ENCODE measurements at places on chromosomes 1 and 21. TPM values are rescaled to one million over a fixed set of nuclear protein-coding genes. Genes with fewer than 3 reads are reported as not detected.

DNA sequence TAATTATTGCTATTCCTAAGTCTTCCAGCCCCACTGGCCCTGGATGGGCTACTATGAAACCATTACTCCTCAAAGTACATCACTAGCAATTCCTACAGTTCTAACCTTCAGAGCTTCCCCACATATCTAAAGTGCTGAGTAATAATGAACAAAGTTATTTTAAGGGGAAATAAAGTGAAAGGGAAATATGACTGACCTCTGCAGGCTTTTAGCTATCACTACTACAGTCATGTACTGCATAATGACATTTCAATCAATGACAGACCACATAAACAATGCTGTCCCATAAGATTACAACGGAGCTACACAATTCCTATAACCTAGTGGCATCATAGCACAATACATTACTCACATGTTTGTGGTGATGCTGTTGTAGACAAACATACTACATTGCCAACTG lies 32.5 kb upstream of the ASPM start:
- no peak for DNase-seq

Gene EMC1
- 36.3 TPM for total RNA-seq

- DNase-seq = no peak
Measured at GRCh38 chr1:233289676-233290075, 5.8 kb downstream of the PCNX2 start.

GRCh38 chr1:9009438-9010370 lies 16.5 kb downstream of the SLC2A7 start:
- DNase-seq = peak; percentile 85

DNA sequence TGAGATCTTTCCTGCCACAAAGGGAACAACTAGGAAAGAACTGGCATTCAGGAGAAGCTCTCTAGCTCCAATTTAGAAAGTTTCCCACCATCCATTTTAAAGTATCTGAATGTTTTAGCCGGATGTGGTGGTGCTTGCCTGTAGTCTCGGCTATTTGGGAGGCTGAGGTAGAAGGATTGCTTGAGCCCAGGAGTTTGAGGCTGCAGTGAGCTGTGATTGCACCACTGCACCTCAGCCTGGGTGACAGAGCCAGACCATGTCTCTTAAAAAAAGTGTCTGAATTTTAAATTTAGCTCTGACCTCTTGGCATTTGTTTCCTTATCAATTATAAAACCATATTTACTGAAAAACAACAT lies 67.2 kb downstream of the RPAP2 start:
- DNase-seq = no peak

- peak; percentile 15 for DNase-seq
Measured at GRCh38 chr1:228500143-228500734, 13.1 kb downstream of the RNF187 start.

DNA sequence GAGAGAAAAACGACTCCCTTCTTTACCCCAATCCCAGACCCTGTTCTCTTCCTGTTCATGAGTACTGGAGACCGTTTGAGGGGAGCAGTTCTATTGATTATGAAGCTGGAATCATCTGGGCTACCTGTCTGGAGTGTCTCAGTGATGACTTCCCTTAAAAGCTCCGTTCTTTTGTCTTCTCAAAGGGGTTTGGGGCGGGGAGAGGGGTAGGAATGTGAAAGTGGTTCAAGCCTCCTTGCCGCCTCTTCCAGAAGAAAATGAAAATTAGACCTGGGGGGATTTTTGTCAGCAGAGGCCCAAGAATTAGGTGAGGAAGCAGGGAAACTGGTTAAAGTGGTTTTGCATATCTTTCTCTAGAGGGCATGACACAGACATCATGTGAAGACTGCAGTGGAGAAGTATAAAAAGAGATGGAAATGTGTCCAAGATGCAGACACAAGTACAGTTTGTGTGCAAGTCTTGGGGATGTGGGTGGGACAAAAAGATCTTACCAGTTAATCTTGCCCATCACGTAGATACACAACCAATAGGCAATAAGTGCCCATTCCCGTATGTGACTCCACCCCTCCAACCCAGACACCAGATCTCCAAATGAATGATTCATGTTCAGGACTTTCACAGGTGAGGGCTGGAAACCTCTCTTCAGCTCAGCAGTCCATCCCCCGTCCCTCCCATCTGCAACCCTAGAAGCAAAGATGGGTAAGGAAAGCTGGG lies 470 bp upstream of the MTMR11 start:
- no peak for DNase-seq

Gene THEMIS2
- total RNA-seq = 433 TPM

Gene TRIM45
- total RNA-seq = 1.8 TPM

DNA sequence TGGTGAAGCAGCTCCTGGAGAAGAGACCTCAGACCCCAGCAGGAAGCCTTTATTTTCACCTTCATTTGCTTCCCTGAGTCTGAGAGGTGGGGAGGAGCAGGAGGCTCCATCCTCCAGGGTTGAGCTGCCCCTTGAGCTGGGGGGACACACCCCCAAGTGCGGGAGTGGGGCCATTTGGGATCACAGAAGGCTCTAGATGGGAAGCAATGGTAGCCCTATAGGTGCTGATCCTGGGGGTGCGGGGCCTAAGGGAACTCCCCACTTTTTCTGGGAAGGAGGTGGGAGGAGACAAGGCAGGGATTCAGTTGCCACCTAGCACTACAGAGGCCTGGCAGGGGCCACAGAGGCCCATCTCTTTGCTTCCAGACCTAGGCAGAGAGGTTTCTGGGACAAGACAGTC lies 247.9 kb upstream of the CSF3R start:
- no peak for DNase-seq

- no peak for DNase-seq
Measured at GRCh38 chr1:199815947-199816346, 211.6 kb upstream of the NR5A2 start.

- no peak for DNase-seq
Measured at GRCh38 chr1:94909486-94909885, 17.4 kb downstream of the CNN3 start.

Gene BTG2
- total RNA-seq = 153 TPM

GRCh38 chr1:160209321-160210046 lies 4.3 kb downstream of the PEA15 start:
- no peak for DNase-seq

- DNase-seq = no peak
Measured at GRCh38 chr1:47257224-47257623, 25.2 kb upstream of the TAL1 start.

DNA sequence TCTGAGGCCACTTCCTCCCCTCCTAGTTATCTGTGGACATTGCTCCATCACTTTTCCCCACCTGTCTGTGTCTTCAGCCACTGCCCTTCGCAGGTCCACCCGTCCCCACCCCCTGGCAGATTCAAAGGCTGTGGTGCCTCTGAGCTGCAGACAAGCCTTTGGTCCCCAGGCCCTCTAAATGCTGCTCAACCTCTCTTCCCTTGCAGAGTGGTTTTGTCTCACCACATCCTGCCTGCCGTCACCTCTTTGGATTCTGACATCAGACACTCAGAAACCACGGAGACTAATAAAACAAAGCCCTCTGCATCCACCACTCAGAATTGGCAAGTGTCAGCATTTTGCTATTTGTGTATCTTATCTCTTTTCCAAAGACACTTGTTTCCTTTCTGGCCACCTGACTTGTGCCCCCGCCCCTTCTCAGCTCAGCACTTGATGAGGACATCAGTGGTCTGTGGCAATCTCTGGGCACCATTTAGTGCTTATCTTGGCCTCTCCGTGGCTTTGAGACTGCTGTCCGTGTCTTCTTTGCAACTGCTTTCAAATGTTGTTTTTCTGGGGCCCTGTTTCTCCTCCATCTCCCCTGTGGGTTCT lies 7.7 kb downstream of the CNIH3 start:
- no peak for DNase-seq

- no peak for DNase-seq
Measured at GRCh38 chr21:33063907-33064622, 5.9 kb upstream of the OLIG1 start.

DNA sequence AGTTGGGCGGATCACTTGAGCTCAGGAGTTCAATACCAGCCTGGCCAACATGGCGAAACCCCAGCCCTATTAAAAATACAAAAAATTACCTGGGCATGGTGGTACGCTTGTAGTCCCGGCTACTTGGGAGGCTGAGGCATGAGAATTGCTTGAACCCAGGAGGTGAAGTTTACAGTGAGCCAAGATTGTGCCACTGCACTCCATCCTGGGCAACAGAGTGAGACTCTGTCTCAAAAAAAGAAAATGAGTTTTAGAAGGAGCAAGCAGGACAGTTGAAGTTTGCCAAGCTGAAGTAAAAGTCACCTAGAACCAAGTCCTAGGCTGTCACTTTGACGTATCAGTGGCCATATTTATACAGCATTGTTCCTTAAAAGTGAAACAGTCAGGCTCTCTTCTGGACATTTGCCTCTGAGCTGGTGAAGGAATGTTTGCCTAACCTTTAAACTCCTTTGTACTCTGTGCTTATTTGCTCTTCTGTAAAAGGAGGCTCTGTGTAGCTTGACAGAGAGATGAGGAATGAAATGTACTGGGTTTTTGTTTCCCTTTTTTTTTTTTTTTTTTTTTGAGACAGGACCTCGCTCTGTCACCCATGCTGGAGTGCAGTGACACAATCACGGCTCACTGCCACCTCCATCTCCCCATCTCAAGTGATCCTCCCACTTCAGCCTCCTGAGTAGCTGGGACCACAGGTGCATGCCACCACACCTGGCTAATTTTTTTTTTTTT lies 2.8 kb downstream of the RAB4A start:
- DNase-seq = no peak

DNA sequence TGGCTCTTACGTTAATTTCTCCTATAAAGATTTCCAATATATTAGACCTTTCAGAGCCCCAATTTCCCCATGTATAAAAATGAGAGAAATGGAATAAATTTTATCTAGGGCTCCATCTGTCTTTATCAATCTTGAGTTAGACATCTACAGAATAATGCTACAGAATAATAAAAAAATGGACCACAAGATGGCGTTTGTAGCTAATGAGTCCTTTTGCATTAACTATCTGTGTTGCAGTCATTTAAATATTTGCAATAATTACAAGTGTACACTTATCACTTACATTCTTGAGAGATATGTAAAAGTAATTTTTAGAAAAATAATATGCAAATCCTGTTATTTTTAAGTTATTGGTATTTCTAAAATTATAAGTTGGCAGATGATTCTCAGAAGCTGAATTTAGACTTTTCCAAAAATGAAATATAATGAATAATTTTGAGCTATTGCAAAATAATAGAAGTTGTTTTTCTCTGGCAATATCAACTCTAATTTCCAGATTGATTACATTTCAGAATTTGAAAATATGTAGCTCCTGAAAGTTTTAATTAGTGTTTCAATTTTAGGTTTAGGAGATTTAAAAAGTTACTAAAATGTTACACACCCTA lies 87.7 kb downstream of the SNX7 start:
- no peak for DNase-seq

- DNase-seq = no peak
Measured at GRCh38 chr1:161720422-161720821, 922 bp upstream of the FCRLB start.

DNA sequence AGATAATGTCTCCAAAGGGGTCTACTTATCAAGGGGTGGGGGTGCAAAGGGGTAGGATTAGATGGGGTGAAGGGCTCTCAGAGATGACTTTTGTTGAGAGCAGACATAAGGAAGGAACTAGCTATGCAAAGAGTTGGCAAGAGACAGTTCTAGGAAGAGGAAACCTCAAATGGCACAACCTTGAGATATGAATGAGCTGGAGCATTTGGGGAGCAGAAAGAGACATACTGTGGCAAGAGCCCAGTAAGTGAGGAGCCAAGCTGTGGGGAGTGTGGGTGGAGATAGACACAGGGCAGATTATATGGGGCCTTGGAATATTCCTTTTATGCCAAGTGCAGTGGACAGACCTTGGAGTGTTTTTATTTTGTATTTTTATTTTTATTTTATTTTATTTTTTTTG lies 84.8 kb upstream of the BTG3 start:
- DNase-seq = no peak

GRCh38 chr1:22108339-22109105 lies 34.4 kb downstream of the WNT4 start:
- no peak for DNase-seq

- DNase-seq = no peak
Measured at GRCh38 chr1:162741574-162741973, 48.9 kb upstream of the HSD17B7 start.

DNA sequence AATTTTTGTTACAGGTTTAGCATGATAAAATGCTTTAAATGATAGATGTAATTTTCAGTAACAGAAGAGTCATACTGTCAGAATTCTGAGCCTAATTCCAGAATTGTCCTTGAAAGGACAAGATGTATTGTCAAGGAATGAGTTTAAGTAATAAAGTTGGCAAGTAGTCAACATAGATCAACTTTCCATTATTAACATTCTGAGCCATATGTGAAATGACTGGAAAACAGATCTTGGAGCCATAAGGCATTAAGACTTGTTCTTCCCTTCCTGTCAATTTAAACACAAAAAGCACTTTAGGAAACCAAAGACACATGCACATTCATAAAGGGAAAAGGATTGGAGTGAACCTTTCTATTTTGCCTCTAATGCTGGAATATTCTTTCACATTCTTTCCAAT lies 107.0 kb downstream of the ODF2L start:
- no peak for DNase-seq

DNA sequence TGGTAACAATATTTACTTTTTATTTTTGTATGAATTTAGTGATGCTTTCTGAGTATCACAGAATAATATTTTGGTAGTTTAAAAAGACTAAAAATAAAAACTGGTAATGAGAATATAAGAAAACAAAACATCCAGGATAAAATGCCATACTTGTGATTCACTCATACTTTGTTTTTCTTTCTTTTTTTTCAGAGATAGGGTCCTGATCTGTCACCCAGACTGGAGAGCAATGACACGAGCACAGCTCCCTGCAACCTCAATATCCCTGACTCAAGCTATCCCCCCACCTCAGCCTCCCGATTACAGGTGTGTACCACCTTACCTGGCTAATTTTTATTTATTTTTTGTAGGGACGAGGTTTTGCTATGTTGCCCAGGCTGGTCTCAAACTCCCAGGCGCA lies 64.2 kb upstream of the ADAM30 start:
- DNase-seq = no peak

Gene WNT2B
- total RNA-seq = 0.97 TPM

GRCh38 chr21:46065215-46065913 lies 32.5 kb upstream of the COL6A2 start:
- no peak for DNase-seq

DNA sequence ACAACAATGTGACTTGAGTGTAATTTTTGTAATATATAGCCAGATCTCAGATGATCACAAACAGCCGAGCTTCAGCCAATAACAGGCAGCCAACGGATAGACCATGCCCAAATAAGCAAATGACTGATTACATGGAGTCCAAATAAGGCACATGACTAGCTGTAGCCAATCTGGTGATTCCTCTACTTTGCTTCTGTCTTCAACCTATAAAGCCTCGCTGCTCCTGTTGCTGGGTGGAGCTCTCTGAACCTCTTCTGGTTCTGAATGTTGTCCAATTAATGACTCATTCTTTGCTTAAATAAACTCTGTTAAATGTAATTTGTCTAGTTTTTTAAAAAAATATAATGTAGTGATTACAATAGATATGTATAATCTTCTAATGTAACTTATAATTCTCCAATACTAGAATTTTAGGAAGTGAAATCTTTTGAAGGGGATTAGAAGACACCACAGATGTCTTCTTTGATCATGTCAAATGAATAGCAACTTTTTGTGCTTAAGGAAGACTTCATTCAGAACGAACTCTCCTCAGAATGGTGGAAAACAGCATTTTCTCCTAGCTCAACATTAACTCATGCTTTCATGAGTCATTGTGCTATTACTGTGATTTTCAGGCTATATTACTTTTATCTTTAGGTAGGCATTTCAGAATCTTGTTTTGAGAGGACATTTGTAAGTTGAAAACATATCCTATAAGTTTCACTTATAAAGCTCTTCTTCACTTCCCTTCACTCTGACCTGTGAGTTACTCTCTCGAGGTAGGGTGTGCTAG lies 857.8 kb upstream of the B3GALT2 start:
- DNase-seq = no peak
